ENCODE measurements at places on chromosomes 2 and 18.
A peak's percentile ranks its signal among the peaks of the same experiment; 100 is the strongest.

GRCh38 chr2:238242731-238243495 is 3.1 kb upstream of the HES6 start:
- DNase-seq: no peak

GRCh38 chr2:70084973-70085710 is 2.1 kb upstream of the PCBP1 start:
- peak; percentile 71 for DNase-seq

DNA sequence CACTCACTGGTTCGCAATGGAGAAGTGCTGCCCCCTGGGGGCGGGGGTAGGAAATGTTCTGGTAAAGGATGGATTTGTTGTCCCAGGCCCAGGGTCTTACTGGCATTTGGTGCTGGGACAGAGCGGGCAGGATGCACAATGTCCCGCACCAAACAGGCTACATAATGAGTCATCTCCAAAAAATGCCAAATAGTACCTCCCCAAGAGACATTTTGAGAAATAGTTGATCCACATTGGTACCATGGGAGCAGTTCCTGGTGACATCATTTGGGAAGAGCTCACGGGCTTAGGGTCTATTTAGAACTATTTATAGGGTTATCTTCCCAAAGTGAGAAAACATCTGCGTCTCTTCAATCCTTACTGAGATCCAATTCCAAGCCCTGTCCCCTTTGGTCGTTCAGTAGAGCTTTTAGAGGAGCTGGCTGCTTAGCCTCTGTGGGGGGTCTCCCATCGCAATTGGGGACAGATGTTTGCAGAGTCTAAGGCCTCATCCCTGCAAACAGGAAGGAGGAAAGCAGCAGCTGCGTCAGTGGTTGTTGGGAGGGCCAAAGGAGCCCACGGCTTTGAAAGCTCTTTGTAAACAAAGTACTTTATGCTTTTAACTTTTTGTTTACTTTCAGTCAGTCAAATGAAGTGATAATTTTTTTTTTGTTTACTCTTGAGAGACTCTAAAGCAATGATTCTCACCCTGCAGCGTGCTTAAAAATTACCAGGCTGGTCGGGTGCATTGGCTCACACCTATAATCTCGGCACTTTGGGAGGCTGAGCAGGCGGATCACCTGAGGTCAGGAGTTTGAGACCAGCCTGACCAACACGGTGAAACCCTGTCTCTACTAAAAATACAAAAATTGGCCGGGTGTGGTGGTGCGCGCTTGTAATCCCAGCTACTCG is 49.3 kb downstream of the GREB1 start:
- peak; percentile 80 for DNase-seq

- DNase-seq: no peak
Observed at GRCh38 chr2:45797451-45798230, 146.2 kb downstream of the PRKCE start.

DNA sequence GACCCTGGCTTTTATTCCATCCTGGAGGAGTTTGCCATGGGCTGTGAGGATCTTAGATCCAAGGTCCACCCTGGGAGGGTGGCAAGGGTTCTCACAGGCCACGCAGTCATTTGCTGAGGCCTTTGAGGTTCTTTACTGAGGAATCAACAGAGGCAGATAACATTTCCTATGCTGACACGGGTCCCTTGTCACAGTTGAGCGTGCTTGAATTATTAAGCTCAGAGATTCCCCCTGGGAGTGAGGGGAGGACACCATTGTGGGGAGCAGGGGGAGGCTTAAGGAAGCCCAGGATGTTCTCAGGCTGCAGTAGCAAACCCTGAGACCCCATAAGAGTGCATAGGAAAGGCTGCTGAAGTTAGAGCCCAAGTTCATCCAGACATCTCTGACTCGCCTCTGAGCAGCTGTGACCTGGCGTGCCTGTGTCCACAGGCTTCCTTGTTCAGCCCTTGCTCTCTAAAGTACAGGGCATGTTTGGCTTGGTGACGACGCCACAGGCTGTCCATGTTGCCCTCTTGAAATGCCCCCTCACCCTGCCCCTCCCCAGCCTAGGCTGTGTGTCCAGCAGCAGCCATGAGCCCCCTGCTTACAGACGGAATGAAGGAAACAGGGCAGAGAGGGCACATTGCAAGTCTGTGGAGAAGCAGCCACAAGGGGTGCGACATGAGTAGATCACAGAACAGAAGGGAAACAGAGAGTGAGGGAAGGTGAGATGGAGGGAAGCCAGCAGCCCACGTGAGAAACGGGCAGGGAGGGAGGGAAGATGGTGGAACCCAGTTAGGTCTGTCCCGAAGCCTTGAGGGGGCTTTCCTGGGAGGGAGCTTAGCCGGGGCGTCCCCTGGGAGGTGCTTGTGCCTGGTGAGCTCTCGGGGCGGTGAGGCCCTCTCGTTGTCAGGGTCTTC is 34.0 kb downstream of the NAPG start:
- peak; percentile 8 for DNase-seq

DNA sequence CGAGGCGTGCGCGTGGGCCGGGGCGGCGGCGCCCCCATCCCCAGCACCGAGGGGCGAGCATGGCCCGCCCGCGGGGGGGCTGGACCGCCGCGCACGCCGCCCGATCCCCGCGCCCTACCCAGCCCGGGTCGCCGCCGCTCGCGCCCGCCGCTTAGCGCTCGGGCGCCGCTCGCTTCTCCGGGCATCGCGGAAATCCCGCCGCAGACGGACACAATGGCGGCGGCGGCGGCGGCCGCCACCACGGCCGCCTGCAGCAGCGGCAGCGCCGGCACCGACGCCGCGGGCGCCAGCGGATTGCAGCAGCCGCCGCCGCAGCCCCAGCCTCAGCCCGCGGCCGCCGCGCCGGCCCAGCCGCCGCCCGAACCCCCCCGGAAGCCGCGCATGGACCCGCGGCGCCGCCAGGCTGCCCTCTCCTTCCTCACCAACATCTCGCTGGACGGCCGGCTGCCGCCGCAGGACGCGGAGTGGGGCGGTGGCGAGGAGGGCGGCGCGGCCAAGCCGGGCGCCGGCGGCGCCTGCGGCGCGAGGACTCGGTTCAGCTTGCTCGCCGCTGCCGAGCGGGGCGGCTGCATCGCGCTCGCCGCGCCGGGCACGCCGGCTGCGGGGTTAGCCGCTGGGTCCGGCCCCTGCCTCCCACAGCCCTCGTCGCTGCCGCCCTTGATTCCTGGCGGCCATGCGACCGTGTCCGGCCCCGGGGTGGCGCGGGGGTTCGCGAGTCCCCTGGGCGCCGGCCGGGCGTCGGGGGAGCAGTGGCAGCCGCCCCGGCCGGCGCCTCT is 453 bp downstream of the CABLES1 start:
- peak; percentile 22 for DNase-seq

GRCh38 chr2:217902379-217903141 is 100.2 kb downstream of the TNS1 start:
- no peak for DNase-seq

DNA sequence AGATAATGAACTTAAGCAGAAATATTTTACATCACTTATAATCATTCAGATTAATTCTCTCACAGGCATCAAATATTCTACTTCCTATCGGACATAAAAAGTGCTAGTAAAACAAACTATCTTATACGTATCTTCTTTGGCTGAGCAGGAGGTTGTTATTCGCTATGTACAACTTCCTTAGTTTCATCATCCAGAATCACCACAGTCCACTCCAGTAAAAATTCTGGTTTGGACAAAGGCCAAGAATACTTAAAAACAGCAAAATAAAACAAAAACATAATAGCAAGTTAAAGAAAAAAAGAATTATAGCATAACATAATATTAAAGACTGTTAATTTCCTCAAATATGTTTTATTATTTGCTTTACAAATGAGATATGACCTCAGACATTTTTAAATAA is 1077.1 kb upstream of the CELF4 start:
- no peak for DNase-seq

- no peak for DNase-seq
Observed at GRCh38 chr2:140639628-140640027, 1491.2 kb downstream of the LRP1B start.

Data from activated CD4-positive, alpha-beta T cell treated with anti-CD3 and anti-CD28 coated beads for 48 hours (primary cell).